ENCODE measurements at places on chromosomes 1 and 21. TPM values are rescaled to one million over a fixed set of nuclear protein-coding genes. Genes with fewer than 3 reads are reported as not detected.

DNA sequence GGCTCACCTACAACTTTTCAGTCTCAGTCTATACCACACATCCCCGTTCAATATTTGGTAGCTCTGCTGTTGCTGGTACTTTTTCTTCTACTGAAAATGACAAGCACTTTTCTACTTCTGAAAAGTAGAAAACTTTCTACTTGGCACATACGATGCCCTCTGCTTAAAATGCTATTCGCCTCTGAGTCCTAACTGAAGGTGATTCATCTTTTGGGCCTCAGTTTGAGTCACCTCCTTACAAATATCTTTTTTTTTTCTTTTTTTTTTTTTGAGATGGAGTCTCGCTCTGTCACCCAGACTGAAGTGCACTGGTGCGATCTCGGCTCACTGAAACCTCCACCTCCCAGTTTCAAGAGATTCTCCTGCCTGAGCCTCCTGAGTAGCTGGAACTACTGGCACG lies 136.0 kb upstream of the CYYR1 start:
- no peaks in the 10 kb centered on the region for H3K27me3 ChIP-seq
- H3K27ac ChIP-seq, result no peak overlapping the region
- H3K4me1 ChIP-seq, result no peaks in the 10 kb centered on the region
- no peak for DNase-seq

- no peak for DNase-seq
- no peaks in the 10 kb centered on the region for H3K36me3 ChIP-seq
- no peak overlapping the region for H3K27ac ChIP-seq
- H3K27me3 ChIP-seq, result peaks cover 14% of the 10 kb centered on the region
- H3K4me1 ChIP-seq, result no peaks in the 10 kb centered on the region
Measured at GRCh38 chr1:229882621-229883020, 184.4 kb upstream of the GALNT2 start.

DNA sequence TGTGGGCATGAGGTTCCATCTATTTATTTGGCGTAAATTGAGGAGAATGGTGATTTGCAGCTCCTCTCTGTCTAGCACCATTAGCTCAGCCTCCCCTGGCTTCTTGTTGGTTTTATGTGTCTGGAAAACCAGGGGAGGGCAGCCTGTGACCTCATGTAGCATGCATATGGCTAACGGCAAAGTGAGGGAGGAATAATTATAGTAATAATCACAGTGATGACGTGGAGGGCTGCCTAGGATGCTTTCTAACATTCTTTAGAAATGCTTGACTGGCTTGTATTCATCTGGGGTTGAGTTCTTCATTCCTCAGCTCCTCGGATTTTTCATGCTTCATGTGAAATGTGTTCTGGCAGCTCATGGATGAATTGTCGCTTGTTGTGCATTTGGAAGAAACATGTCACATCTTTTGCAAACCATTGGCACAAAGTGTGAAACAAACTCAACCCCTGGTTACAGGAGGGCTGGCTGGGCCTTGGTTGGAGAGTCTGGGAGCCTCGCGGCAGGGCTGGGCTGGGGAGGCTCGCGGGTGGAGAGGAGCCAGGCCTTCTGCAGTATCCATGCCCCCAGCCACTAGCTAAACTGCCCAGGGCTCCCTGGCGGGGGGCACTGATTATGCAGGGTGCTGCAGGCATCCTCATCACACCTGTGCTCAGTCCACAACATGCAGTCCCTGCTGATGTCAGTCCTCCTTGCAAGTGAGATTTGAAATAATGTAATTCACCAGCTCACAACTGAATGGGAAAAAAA lies 149.6 kb downstream of the DISC1 start:
- no peak overlapping the region for H3K4me3 ChIP-seq
- H3K27me3 ChIP-seq, result no peaks in the 10 kb centered on the region
- no peak for DNase-seq

GRCh38 chr21:37268186-37268503 lies 1.0 kb upstream of the VPS26C start:
- H3K27ac ChIP-seq, result peak overlapping the region; percentile 97
- peak overlapping the region; percentile 96 for H3K4me3 ChIP-seq
- H3K27me3 ChIP-seq, result peaks cover 6% of the 10 kb centered on the region

DNA sequence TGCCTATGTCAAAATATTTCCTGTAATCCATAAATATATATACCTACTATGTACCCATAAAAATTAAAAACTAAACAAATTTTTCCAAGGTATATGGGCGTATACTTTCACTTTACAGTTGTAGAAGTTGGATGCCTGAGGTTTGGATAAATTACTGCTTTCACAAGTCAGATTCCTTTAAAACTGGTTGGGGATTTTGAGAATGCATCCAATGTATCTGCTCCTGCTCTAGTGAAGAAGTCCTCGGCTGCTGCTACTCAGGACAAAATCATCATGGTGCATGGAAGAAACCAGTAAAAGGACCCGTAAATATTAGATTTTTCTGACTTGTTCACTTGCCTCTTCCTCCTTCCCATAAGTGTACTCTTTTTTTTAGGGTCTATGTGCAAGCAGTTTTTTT lies 841.1 kb downstream of the USP25 start:
- no peaks in the 10 kb centered on the region for H3K36me3 ChIP-seq
- H3K4me3 ChIP-seq, result no peak overlapping the region
- no peaks in the 10 kb centered on the region for H3K27me3 ChIP-seq
- DNase-seq, result no peak
- H3K4me1 ChIP-seq, result no peaks in the 10 kb centered on the region

GRCh38 chr21:42672699-42673458 lies 19.5 kb downstream of the PDE9A start:
- H3K27me3 ChIP-seq, result peaks cover 13% of the 10 kb centered on the region
- H3K27ac ChIP-seq, result no peak overlapping the region
- no peak for DNase-seq
- H3K4me3 ChIP-seq, result no peak overlapping the region
- peaks cover 5% of the 10 kb centered on the region for H3K4me1 ChIP-seq

- no peaks in the 10 kb centered on the region for H3K4me1 ChIP-seq
- H3K4me3 ChIP-seq, result no peak overlapping the region
- no peak for DNase-seq
- no peaks in the 10 kb centered on the region for H3K27me3 ChIP-seq
- no peak overlapping the region for H3K27ac ChIP-seq
Measured at GRCh38 chr1:68770817-68771216, 273.9 kb upstream of the DEPDC1 start.

DNA sequence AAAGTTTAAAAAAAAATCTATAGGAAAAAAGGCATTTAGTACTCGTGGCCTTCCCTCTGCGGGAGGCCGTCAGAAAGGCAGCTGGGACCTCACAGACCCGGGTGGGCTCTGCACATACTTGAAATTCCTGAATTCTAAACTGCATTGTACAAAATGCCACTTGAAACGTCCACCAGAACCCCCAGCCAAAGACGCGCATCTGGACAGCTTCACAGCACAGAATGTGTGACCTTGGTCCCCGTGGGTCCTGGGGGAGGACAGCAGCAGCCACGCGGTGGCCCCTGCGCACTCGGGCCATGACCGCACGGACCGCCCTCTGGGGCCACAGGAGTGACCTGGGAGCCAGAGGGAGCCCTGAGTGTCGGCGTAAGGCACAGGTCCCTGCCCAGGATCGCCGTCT lies 20.6 kb upstream of the MRPS14 start:
- no peaks in the 10 kb centered on the region for H3K36me3 ChIP-seq
- H3K4me3 ChIP-seq, result no peak overlapping the region
- H3K27me3 ChIP-seq, result peaks cover 21% of the 10 kb centered on the region
- no peaks in the 10 kb centered on the region for H3K4me1 ChIP-seq

- no peaks in the 10 kb centered on the region for H3K4me1 ChIP-seq
- no peak overlapping the region for H3K4me3 ChIP-seq
- no peak for DNase-seq
- no peaks in the 10 kb centered on the region for H3K27me3 ChIP-seq
Measured at GRCh38 chr1:163166886-163167555, 35.7 kb downstream of the RGS5 start.

DNA sequence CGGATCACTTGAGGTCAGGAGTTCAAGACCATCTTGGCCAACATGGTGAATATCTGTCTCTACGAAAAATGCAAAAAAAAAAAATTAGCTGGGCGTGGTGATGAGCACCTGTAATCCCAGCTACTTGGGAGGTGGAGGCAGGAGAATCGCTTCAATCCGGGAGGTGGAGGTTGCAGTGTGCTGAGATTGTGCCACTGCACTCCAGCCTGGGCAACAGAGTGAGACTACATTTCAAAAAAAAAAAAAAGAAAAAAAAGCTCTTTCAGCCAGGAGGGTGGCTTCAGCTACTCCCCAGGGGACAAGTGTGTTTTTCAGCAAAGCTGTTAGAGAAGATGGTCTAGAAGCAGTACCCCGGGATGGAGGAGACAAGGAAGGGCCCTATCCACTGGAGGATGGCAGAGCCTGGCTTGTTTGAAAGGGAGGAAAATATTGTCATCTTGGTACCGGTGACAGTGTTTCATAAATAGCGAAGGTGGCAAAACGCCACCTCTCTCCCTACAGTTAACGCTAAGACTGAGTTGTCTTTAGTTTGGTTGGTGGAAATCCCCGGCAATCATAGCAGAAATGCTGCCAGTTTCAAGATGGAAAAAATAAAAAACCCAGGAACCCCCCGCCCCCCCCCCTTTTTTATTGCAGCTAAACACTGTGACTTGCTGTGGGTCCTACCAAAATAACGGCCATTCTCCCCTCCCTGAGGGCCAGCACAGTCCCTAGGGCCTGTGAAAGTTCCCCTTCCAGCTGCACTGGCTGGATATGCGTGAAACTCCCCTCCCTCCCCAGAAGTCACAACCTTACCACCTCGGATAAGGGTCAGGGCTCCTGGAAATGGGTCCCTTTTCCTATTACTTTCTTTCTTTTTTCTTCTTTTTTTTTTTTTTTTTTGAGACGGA lies 3.5 kb downstream of the PIK3CD start:
- no peaks in the 10 kb centered on the region for H3K27me3 ChIP-seq
- H3K4me1 ChIP-seq, result peaks cover 81% of the 10 kb centered on the region
- peak overlapping the region; percentile 96 for H3K4me3 ChIP-seq

GRCh38 chr21:34690041-34690792 lies 21.4 kb downstream of the CLIC6 start:
- H3K4me3 ChIP-seq, result no peak overlapping the region
- no peak overlapping the region for H3K27ac ChIP-seq
- H3K36me3 ChIP-seq, result no peaks in the 10 kb centered on the region
- H3K4me1 ChIP-seq, result no peaks in the 10 kb centered on the region
- no peak for DNase-seq

DNA sequence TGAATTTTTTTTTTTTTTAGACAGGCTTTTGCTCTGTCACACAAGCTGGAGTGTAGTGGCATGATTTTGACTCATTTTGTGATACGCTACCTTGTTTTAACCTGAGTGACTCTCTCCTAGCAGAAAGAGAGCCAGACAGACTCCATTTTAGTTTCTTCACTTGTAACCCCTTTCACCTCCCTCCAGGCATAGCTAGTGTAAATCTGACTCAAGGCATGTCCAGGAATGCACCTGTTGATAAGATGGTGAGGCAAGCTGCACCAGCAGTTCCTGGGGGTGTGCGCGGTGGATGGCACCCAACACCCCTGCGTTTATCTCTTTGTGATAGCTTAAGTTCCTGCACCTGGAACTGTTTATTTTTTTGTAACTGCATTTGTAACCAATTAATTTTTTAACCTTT lies 4.7 kb upstream of the PHACTR4 start:
- no peak overlapping the region for H3K27ac ChIP-seq
- H3K4me3 ChIP-seq, result no peak overlapping the region
- peaks cover 10% of the 10 kb centered on the region for H3K4me1 ChIP-seq
- H3K27me3 ChIP-seq, result no peaks in the 10 kb centered on the region
- no peak for DNase-seq

DNA sequence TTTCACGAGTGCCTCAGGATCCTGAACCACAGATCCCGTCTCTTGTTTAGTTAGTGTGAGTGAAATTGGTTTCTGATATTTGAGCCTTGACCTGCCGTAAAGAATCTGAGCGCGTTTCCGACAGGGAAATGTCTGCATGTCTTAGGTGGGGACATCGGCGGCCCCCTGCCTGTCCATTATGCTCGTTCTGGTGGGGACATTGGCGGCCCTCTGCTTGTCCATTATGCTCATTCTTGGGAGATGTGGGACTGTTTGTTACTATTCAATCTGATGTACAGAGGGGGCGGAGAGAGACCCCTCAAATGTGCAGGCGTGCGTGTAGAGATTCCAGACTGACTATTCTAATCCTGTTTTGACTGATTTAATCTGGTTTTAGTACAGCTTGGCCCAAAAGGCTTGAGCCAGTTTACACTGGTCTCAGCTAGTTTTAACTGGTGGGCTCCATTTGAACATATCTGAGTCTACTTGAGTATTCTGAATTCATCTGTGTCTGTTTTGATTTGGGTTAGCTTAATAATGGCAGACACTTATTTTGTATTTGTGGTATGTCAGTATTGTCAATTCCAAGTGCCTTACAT lies 6.6 kb upstream of the TINAGL1 start:
- H3K27me3 ChIP-seq, result peaks cover 6% of the 10 kb centered on the region
- no peak for DNase-seq
- no peak overlapping the region for H3K4me3 ChIP-seq
- H3K36me3 ChIP-seq, result no peaks in the 10 kb centered on the region

DNA sequence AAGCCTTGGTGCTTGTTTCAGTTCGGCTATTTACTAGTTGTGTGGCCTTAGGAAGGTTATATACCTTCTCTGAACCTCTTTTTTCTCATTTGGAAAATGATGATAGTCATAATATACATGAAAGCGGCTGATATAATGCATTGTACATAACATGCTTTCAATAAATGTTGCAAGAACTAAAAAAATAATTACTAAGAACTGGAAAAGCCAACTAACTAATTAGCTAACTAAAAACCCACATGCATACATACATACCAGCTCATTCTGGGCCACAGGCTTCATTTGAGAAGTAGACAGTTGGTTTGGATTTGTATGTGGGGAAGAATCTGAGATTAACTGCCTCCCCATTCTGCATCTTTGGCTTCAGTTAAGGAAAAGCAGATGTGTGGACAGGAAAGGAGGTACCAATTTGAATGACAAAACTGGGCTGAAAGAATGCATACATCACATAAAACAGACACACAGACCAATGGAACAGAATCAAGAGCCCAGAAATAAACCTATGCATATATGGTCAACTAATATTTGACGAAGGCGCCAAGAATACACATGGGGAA lies 217.9 kb downstream of the TM2D1 start:
- no peaks in the 10 kb centered on the region for H3K36me3 ChIP-seq
- no peaks in the 10 kb centered on the region for H3K27me3 ChIP-seq
- no peak for DNase-seq
- H3K4me3 ChIP-seq, result no peak overlapping the region

- peaks cover 3% of the 10 kb centered on the region for H3K27me3 ChIP-seq
- DNase-seq, result no peak
- no peaks in the 10 kb centered on the region for H3K36me3 ChIP-seq
- no peak overlapping the region for H3K4me3 ChIP-seq
Measured at GRCh38 chr1:57463343-57463742, 39.5 kb upstream of the DAB1 start.

The CSF3R gene
- total RNA-seq, result 0.12 TPM

The DDR2 gene
- total RNA-seq, result 0.27 TPM

The S100A7 gene
- not detected for total RNA-seq

The LIN28A gene
- not detected for total RNA-seq

The BTG2 gene
- 419 TPM for total RNA-seq

Data from activated B cell treated with CpG ODN at 0.5 μM for 24 hours (primary cell).